ENCODE measurements at places on chromosomes 2 and 18. TPM values are rescaled to one million over a fixed set of nuclear protein-coding genes. Genes with fewer than 3 reads are reported as not detected.

- peak; percentile 50 for DNase-seq
Measured at GRCh38 chr2:17538022-17538843, 2.3 kb upstream of the VSNL1 start.

The LCT gene
- not detected for total RNA-seq

The CPSF3 gene
- 11.5 TPM for total RNA-seq

The CACNB4 gene
- 0.06 TPM for total RNA-seq

The RIT2 gene
- not detected for total RNA-seq

- no peak for DNase-seq
Measured at GRCh38 chr2:156366753-156367152, 34.2 kb upstream of the NR4A2 start.

The ANTXR1 gene
- total RNA-seq = 2.7 TPM

DNA sequence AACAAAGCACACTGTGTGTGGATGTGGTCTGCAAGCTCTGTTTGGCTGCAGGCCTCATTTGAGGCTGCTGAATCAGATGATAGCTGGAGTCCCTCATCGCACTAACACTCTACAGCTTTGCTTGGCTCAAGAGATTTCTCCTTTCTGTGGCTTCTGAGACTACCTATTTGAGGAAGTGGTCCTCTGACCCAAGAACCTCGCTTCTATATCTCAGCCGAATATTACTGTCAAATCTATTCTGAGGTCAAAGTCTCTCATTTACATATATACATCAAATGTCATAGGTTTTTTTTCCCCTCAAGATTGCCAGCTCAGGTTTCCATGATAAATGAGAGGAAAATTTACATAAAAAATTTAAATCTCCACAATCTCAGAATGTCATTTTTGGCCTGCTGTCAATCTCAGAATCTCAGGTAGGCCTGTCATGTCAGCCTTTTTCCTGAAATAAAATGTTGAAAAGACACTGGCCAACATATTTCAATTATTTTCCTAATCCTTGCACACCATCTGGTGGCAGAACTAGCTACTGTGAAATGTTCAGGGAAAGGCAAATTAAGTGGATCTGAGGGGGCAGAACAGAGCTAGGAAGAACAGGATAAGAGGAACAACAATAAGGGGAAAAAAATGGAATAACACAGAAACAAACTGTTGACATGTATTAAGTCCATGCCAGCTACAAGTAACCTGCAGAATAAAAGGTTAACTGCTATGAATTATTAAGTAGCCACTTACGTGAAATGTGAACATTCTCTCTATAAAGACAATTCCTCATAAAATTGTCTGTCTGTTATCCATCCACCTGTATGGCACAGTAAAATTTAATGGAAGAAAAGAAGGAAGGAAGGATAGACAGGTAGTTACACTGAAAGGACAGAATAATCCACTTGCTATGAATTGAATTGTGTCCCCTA, 39.3 kb downstream of the AP1S3 start:
- no peak for DNase-seq

GRCh38 chr2:233059797-233060500, at the start of gene INPP5D:
INPP5D (plus strand) TSS chr2:233060342; CDS start chr2:233060479, 137 bp downstream.
- peak; percentile 66 for DNase-seq

The POTEJ gene
- not detected for total RNA-seq

- no peak for DNase-seq
Measured at GRCh38 chr2:44804406-44805265, 136.9 kb upstream of the SIX3 start.

- DNase-seq = peak; percentile 74
Measured at GRCh38 chr2:113276761-113277425, 1.8 kb downstream of the PAX8 start.

The CAPN14 gene
- not detected for total RNA-seq

DNA sequence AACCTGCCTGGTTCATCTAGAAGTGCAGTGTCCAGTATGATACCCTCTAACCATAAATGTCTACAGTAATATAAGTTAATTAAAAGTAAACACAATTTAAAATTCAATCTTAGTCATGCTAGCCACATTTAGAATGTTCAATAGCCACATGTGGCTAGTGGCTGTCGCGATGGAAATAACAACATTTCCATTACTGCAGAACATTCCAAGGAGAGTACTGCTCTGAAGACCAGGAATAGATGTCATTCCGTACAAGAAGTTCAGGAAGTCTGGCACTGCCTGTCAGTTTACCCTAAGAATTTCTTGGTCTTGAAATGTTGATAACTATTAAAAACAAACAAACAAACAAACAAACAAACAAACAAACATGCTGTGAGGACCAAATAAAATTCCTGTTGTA, 17.2 kb downstream of the LANCL1 start:
- DNase-seq = no peak

- DNase-seq = peak; percentile 90
Measured at GRCh38 chr2:45649858-45650811, 1.3 kb upstream of the PRKCE start.

The SERPINB10 gene
- 0.24 TPM for total RNA-seq

- no peak for DNase-seq
Measured at GRCh38 chr18:73662421-73662820, 485.2 kb downstream of the FBXO15 start.

- DNase-seq = no peak
Measured at GRCh38 chr2:199302851-199303250, 154.9 kb downstream of the SATB2 start.

GRCh38 chr2:142190805-142191204, 60.0 kb upstream of the LRP1B start:
- DNase-seq = no peak

The UGT1A1 gene
- total RNA-seq = 97.5 TPM

- no peak for DNase-seq
Measured at GRCh38 chr2:18445433-18446320, 114.8 kb downstream of the RDH14 start.

The FAM237A gene
- not detected for total RNA-seq

DNA sequence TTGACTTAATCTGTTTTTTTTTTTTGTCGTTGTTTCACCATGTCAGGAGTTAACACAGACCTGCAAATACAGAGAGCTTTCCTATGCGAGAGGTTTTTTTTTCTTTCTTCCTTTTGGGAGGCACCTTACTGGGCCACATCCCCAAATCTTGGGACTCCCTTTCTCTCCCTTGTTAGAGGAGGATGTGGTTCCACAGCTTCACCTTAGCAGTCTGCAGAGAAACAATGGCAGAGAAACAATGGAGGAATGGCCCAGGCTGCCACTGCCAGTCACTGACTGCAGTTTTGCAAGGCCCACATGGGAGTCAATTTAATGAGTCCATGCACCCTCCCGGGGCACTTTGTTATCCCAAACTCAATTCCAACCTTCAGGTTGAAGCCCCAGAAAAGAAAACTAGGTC, 20.8 kb upstream of the PDK1 start:
- DNase-seq = no peak

DNA sequence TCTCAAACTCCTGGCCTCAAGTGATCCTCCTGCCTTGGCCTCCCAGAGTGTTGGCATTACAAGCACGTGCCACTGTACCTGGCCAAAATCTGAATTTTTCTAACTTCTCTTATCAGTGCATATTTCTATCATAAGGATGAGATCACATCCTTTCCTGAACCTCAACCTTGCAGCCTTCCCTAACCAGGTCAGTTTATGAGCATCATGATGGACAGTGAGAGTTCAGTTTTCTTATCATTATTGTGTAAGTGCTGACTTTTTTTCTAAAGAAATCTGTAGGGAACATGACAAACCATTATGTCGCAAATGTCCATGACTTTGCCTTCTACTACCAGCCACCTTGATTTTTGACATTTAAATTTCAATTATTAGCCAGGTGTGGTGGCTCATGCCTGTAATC, 31.5 kb downstream of the MRPL33 start:
- no peak for DNase-seq

- DNase-seq = no peak
Measured at GRCh38 chr2:216880509-216881184, 20.8 kb upstream of the TNP1 start.

- DNase-seq = no peak
Measured at GRCh38 chr18:1732143-1732542, 827.5 kb downstream of the ADCYAP1 start.

The SLC38A11 gene
- total RNA-seq = 3.0 TPM

DNA sequence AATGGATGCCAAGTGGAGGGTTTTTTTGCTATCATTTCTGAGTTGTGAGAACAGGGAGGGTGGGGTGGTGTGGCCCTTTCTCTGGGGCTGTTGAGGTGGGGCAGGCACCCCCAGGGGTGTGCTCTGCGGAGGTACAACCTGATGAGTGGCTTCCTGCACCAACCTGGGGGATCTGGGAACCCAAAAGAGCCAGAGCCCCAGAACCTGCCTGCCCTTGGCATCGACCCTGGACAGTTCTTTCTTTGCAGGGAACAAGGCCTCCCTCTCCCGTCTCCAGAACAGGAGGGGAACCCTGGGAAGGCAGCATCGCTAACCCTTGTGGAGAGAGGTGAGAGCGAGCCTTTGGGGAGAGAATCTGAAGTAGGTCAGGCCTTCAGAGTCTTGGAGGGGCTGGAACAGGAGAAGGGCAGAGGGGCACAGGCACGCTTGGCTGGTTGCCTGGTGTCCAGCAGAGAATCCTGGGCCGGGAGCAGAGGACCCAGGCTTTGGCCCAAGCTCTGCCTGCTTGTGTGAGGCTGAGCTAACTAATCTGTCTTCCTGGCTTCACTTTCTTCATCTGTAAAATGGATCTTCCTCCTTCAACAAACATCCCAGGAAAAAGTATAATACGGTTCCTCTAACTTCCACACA, 84.9 kb downstream of the RHOB start:
- peak; percentile 39 for DNase-seq

DNA sequence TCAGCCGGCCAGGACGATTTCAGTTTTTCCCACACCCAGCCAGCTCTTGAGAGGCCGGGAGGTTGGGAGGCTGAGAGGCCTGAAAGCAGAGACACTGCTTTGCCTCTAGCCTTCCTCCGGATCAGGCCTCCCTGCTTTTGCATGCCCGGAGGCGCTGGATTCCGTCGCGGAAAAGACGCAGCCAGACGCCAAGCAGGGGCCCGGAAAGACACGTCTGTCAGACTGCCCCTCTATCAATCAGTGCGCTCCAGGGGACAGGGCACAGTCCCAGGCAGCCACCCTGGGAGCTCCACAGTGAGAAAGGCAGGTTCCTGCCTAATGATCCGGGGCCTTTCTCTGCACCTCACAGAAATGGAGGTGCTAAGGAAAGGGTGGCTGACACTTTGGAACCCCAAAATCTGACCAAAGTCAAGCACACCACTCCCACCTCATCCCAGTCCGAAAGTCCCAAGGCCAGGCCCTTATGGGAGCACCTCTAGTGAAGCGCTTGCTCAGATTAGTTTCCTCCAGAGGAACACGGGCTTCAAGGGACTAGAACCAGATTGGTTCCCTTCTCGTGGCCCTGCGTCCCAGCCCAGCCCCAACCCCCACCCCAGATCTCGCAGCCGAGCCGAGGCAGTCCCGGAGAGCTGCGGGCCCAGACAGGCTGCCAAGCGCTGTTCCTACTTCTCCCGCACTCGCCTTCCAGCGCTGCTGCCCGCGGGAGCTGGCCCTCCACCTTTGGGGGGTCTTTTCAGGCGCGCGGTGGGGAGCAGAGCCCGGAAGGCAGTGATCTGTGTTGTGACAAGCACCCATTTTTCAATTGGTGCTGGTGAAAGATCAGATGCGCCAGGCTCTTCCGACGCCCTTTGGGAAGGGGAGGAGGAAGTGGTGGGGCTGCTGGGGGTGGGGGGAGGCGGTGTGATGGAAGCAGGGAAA, 5.0 kb downstream of the DLX1 start:
- DNase-seq = no peak

The ZNF407 gene
- total RNA-seq = 4.3 TPM

GRCh38 chr2:210913461-210913860, 357.1 kb downstream of the CPS1 start:
- DNase-seq = no peak

- DNase-seq = no peak
Measured at GRCh38 chr2:104845946-104846785, 7.7 kb upstream of the POU3F3 start.

The C2orf81 gene
- total RNA-seq = not detected

DNA sequence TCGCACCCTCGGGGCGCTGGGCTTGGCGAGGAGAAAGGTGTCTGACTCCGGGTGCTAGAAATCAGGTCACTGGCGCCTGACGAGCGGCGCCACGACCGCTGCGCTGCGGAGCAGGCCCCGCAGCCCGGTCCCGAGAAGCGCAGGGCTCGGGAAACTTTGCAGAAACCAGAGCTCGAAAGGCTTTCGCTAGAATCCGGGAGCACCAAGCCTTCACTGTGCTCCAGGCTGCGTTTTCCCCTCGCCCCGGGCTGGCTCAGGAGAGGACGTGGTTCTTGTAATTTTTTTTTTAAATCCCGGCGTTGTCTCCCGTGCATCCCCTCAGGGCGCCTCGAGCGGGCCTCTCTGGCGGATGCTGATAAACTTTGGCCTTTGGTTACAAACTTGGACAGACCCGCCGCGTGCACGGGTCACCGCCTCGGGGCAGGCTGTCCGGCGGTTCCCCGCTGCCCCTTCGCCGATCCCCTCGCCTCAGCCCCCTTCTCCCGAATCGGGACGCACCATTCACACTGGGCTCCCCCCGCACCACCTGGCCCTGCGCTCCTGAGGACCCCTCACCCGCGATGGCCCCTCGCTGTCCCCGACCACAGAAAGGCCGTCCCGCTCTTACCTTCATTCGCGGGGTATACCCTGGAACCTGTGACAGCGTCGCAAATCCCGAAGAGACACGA, 419 bp downstream of the EPHA4 start:
- peak; percentile 57 for DNase-seq

The DPYSL5 gene
- not detected for total RNA-seq

- peak; percentile 96 for DNase-seq
Measured at GRCh38 chr18:50079571-50080295, 115.2 kb downstream of the MYO5B start.

- DNase-seq = no peak
Measured at GRCh38 chr2:64630752-64631151, 23.0 kb downstream of the SERTAD2 start.

DNA sequence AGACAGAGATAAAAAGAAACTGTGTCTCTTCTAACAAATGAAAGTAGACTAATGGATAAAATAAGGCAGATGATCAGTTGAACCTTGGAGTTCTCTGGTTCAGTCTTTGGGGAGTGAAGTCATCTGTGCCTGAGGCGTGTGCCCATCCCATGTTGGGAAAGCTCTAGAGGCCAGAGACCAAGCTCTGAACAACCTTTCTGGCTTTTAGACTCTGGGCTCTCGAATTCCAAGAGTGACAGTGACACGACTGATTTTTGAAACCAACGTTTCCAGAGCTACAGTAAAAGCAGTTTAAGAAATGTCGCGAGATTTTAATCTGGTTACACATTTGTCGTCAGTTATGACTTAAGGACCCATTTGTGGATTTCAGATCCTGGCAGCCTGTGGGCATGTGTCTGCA, 83.7 kb upstream of the APCDD1 start:
- no peak for DNase-seq

The ASB18 gene
- not detected for total RNA-seq

GRCh38 chr2:145652571-145653545, 1132.9 kb upstream of the ZEB2 start:
- DNase-seq = no peak

- no peak for DNase-seq
Measured at GRCh38 chr2:199279146-199279545, 178.6 kb downstream of the SATB2 start.

- DNase-seq = no peak
Measured at GRCh38 chr18:421247-422155, 79.0 kb downstream of the COLEC12 start.

Measured in right lobe of liver (tissue), 6 donors.